CD4-positive, alpha-beta memory T cell (primary cell): ENCODE measurements at places on chromosomes 12 and 14. TPM values are rescaled to one million over a fixed set of nuclear protein-coding genes. Genes with fewer than 3 reads are reported as not detected.

GRCh38 chr14:69459122-69459521, 25.4 kb upstream of the PLEKHD1 start:
- H3K4me1 ChIP-seq, result no peaks in the 10 kb centered on the region
- H3K36me3 ChIP-seq, result peaks cover 15% of the 10 kb centered on the region
- no peaks in the 10 kb centered on the region for H3K27me3 ChIP-seq
- H3K27ac ChIP-seq, result no peak overlapping the region

- no peak overlapping the region for H3K27ac ChIP-seq
- H3K4me3 ChIP-seq, result no peak overlapping the region
- H3K36me3 ChIP-seq, result no peaks in the 10 kb centered on the region
- H3K4me1 ChIP-seq, result no peaks in the 10 kb centered on the region
- no peak for DNase-seq
Measured at GRCh38 chr14:94382099-94382715, 6.2 kb downstream of the SERPINA1 start.

GRCh38 chr14:37150414-37150813, 22.0 kb downstream of the SLC25A21 start:
- H3K27me3 ChIP-seq, result no peaks in the 10 kb centered on the region

DNA sequence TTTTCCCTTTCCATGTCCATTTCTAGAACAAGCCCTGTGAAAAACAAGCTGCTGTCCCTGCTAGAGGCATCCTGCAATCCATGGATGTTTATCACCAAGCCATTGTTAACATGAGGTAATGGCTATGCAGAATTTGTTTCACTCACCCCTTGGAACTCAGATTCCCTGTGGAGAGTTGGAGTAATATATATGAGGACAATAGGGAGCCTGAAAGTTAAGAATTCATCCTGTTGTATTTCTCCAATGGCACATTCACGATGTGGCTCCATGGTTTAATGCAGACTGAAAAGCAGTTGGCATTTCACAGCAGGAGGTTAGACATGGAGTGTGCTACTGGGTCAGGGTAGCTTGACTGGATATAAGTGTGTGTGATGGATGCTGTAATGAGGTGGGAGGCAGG, 32.4 kb downstream of the GPR65 start:
- no peaks in the 10 kb centered on the region for H3K27me3 ChIP-seq
- no peak overlapping the region for H3K4me3 ChIP-seq
- DNase-seq, result no peak
- H3K36me3 ChIP-seq, result no peaks in the 10 kb centered on the region

The KLRC3 gene
- total RNA-seq, result not detected

DNA sequence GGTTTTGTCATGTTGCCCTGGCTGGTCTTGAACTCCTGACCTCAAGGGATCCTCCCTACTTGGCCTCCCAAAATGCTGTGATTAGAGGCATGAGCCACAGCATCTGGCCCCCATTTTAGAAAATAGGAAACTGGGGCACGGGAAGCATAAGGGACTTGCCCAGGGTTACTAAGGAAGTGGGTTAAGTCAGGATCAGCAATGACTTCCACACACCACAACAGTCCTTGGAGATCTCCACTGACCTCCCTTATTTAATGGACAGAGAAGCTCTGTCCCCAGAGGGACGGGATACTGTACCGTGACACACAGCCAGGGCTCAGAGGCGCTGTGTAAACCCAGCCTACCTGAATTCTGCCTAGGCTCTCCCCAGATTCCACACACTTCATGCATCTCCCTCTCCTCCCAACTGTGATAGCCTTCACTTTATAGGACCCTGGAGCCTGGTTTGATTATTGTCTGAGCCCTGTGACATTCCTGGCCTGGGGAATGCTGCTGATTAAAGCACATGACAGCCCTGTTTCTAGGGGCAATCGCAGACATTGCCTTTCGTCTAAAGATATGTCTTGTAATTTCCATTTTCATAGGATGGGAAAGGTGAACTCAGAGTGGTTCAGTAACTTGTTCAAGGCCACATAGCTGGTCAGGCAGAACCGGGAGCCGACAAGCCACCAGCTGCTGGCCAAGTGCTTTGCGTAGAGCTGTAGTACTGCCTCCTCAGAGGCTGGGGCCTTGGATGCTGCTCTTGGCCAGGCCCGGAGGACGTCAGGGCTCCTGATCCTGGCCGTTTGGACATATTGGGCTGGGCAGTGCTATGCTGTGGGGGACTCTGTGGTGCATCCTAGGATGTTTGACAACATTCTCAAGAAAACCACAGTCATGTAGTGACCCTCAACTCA, 20.8 kb downstream of the SERPINA1 start:
- no peak overlapping the region for H3K27ac ChIP-seq
- H3K27me3 ChIP-seq, result no peaks in the 10 kb centered on the region
- H3K4me3 ChIP-seq, result no peak overlapping the region
- H3K4me1 ChIP-seq, result no peaks in the 10 kb centered on the region

The AMDHD1 gene
- 1.8 TPM for total RNA-seq

- no peak overlapping the region for H3K27ac ChIP-seq
- DNase-seq, result no peak
- peaks cover 7% of the 10 kb centered on the region for H3K27me3 ChIP-seq
- no peak overlapping the region for H3K4me3 ChIP-seq
Measured at GRCh38 chr12:114671443-114672411, 12.2 kb downstream of the TBX3 start.

GRCh38 chr14:69749956-69750355, 17.0 kb upstream of the SRSF5 start:
- no peaks in the 10 kb centered on the region for H3K27me3 ChIP-seq
- no peak overlapping the region for H3K4me3 ChIP-seq
- peaks cover 5% of the 10 kb centered on the region for H3K4me1 ChIP-seq

The PROX2 gene
- total RNA-seq, result not detected

The RAD51AP1 gene
- total RNA-seq, result 1.5 TPM

GRCh38 chr12:109832541-109833306, 474 bp downstream of the TRPV4 start:
- no peak overlapping the region for H3K4me3 ChIP-seq
- H3K27ac ChIP-seq, result no peak overlapping the region
- no peaks in the 10 kb centered on the region for H3K36me3 ChIP-seq
- H3K4me1 ChIP-seq, result no peaks in the 10 kb centered on the region
- no peaks in the 10 kb centered on the region for H3K27me3 ChIP-seq
- no peak for DNase-seq

The DNAI7 gene
- total RNA-seq, result 0.15 TPM

The CARMIL3 gene
- total RNA-seq, result 0.22 TPM

The GPX2 gene
- not detected for total RNA-seq

GRCh38 chr12:122001466-122002209, 20.0 kb upstream of the BCL7A start:
- H3K27ac ChIP-seq, result no peak overlapping the region
- H3K4me3 ChIP-seq, result no peak overlapping the region
- H3K4me1 ChIP-seq, result peaks cover 29% of the 10 kb centered on the region
- H3K27me3 ChIP-seq, result no peaks in the 10 kb centered on the region
- H3K36me3 ChIP-seq, result no peaks in the 10 kb centered on the region
- DNase-seq, result no peak

The KIF5A gene
- total RNA-seq, result 0.96 TPM

- no peaks in the 10 kb centered on the region for H3K27me3 ChIP-seq
- peak within 1 kb of the TSS; percentile 20 for H3K4me3 ChIP-seq
- no peaks in the 10 kb centered on the region for H3K36me3 ChIP-seq
Measured at GRCh38 chr14:64549791-64550620, at the start of gene PPP1R36. Gene PPP1R36, plus strand, starts transcription at chr14:64549961. Its CDS starts 37 bp downstream, at chr14:64549998.

GRCh38 chr12:873954-874353, 75.5 kb downstream of the RAD52 start:
- no peak overlapping the region for H3K4me3 ChIP-seq
- peaks cover 13% of the 10 kb centered on the region for H3K4me1 ChIP-seq
- H3K27ac ChIP-seq, result no peak overlapping the region
- no peaks in the 10 kb centered on the region for H3K27me3 ChIP-seq
- H3K36me3 ChIP-seq, result peaks cover 31% of the 10 kb centered on the region
- no peak for DNase-seq

DNA sequence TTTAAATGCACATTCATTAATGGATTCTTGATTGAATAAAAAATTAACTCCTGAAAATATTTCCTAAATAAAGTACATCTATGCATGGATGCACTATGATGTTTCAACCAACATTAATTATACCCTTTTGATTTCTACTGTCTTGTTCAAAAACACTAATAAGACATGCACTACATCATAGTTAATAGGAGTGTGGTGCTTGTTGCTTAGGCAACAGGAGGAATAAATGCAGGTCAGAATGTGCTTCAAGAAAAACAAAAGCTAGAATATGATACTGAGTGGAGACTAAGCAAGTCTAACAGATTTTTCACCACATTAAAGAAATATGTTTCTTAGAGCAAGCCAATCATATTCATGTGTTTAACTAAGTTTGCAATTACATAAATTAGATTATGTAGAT, 495.8 kb upstream of the GARIN6 start:
- H3K36me3 ChIP-seq, result no peaks in the 10 kb centered on the region
- H3K27ac ChIP-seq, result no peak overlapping the region
- no peak for DNase-seq
- H3K4me1 ChIP-seq, result no peaks in the 10 kb centered on the region
- H3K27me3 ChIP-seq, result no peaks in the 10 kb centered on the region
- H3K4me3 ChIP-seq, result no peak overlapping the region

The CCDC175 gene
- total RNA-seq, result not detected

The ASPG gene
- total RNA-seq, result not detected

- H3K36me3 ChIP-seq, result no peaks in the 10 kb centered on the region
- peaks cover 35% of the 10 kb centered on the region for H3K4me1 ChIP-seq
- no peaks in the 10 kb centered on the region for H3K27me3 ChIP-seq
- no peak for DNase-seq
- peak overlapping the region; percentile 82 for H3K27ac ChIP-seq
- H3K4me3 ChIP-seq, result no peak overlapping the region
Measured at GRCh38 chr12:104285740-104286515, 17.6 kb upstream of the EID3 start.

DNA sequence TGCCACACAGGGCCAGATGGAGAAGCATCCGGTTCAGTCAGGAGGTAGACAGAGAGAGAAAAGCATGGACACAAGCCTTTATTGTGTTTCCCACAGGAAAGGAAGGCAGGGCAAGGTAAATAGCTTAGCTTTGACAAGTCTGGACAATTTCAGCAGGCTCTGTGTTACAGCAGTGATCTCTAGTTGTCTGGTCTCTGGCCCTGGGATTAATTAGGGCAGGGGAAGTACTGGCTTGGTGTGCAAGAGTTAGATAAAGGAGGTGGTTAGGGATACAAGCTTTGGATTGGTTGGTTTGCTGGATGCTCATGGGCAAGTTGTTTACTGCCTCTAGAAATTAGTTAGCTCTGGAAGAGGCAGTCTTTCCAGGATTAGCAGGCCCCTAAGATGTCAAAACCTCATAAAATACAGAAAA, 15.1 kb upstream of the NGDN start:
- peaks cover 3% of the 10 kb centered on the region for H3K27me3 ChIP-seq
- H3K27ac ChIP-seq, result no peak overlapping the region
- no peaks in the 10 kb centered on the region for H3K4me1 ChIP-seq
- no peak overlapping the region for H3K4me3 ChIP-seq

The POLR3B gene
- total RNA-seq, result 6.6 TPM

GRCh38 chr12:38931461-38931860, 26.1 kb upstream of the CPNE8 start:
- H3K4me3 ChIP-seq, result no peak overlapping the region
- H3K4me1 ChIP-seq, result no peaks in the 10 kb centered on the region
- no peak overlapping the region for H3K27ac ChIP-seq
- peaks cover 3% of the 10 kb centered on the region for H3K27me3 ChIP-seq

DNA sequence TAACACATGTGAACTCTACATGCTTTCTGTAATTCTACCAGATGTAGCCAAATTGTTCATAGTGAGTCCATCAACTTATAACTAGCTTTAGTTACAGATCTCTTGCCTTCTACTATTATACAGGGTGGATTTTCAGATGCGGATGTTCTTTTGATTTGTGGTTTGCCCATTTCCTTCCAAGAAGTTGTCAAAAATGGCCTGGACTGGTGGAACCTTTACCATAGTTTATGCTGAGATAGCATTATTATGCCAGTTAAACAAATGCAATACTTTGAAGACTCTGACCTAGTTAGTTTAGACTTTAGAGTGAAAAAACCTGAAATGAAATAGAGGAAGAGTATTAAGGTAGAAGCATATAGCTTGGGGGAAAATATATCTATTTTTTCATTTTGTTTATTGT, 27.4 kb upstream of the CFL2 start:
- H3K36me3 ChIP-seq, result no peaks in the 10 kb centered on the region
- peaks cover 25% of the 10 kb centered on the region for H3K4me1 ChIP-seq
- H3K27ac ChIP-seq, result no peak overlapping the region
- no peak for DNase-seq

DNA sequence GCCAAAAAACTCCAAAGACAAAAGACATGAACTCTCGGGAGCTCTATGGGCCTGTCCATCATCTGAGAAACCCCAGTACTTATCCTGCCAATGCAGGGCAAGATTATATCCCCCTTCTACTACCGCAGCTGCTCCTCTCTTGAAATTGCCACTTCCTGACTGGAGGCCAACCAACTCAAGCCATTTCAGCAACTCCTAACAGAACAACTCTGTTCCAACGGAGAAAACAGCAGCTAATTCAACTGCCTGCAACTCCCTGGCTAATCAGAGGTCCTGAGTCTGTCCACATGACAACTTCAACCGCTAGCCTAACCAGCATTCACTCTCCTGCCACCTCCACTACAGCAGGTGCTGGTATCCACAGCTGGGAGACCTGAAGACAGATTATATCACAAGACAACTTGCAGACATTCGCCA, 24.1 kb downstream of the CEP83 start:
- H3K4me3 ChIP-seq, result no peak overlapping the region
- H3K27ac ChIP-seq, result no peak overlapping the region
- no peaks in the 10 kb centered on the region for H3K27me3 ChIP-seq
- H3K4me1 ChIP-seq, result no peaks in the 10 kb centered on the region
- H3K36me3 ChIP-seq, result no peaks in the 10 kb centered on the region

DNA sequence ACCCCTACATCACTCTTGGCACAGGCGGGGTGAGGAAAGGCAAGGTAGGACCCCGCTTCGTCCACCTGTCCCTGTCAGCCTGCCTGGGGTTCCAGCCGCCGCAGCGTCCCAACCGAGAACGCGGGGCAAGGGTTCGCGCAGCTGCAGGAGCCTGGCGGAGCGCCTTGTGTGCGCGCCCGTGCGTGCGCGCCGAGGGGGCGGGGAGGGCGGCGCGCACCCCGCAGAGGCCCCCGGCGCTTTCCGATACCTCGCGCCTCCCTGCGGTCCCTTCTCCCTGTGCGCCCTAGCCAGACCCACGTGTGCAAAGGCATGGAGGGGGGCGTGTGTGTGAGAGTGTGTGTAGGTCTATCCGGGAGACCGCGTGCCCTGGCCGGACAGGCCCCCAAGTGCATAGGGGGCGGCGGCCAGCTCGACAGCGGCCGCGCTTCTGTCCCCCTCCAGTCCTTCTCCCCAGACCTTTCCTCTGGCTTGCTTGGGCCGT, 122.4 kb downstream of the TSPAN9 start:
- peaks cover 8% of the 10 kb centered on the region for H3K27me3 ChIP-seq
- H3K27ac ChIP-seq, result no peak overlapping the region
- no peaks in the 10 kb centered on the region for H3K36me3 ChIP-seq
- no peak for DNase-seq

GRCh38 chr12:66600903-66601302, 78.0 kb downstream of the GRIP1 start:
- H3K27ac ChIP-seq, result no peak overlapping the region
- H3K36me3 ChIP-seq, result no peaks in the 10 kb centered on the region
- no peaks in the 10 kb centered on the region for H3K27me3 ChIP-seq
- H3K4me3 ChIP-seq, result no peak overlapping the region
- DNase-seq, result no peak
- no peaks in the 10 kb centered on the region for H3K4me1 ChIP-seq

GRCh38 chr12:59548930-59549329, 46.9 kb upstream of the SLC16A7 start:
- H3K4me3 ChIP-seq, result no peak overlapping the region
- H3K27ac ChIP-seq, result no peak overlapping the region
- no peak for DNase-seq
- H3K4me1 ChIP-seq, result peaks cover 16% of the 10 kb centered on the region
- no peaks in the 10 kb centered on the region for H3K36me3 ChIP-seq

GRCh38 chr12:102567031-102567985, 86.9 kb upstream of the IGF1 start:
- no peak overlapping the region for H3K4me3 ChIP-seq
- H3K27me3 ChIP-seq, result no peaks in the 10 kb centered on the region
- H3K27ac ChIP-seq, result no peak overlapping the region
- H3K36me3 ChIP-seq, result no peaks in the 10 kb centered on the region
- H3K4me1 ChIP-seq, result no peaks in the 10 kb centered on the region
- no peak for DNase-seq
